ENCODE measurements at places on chromosomes 6 and 20.

DNA sequence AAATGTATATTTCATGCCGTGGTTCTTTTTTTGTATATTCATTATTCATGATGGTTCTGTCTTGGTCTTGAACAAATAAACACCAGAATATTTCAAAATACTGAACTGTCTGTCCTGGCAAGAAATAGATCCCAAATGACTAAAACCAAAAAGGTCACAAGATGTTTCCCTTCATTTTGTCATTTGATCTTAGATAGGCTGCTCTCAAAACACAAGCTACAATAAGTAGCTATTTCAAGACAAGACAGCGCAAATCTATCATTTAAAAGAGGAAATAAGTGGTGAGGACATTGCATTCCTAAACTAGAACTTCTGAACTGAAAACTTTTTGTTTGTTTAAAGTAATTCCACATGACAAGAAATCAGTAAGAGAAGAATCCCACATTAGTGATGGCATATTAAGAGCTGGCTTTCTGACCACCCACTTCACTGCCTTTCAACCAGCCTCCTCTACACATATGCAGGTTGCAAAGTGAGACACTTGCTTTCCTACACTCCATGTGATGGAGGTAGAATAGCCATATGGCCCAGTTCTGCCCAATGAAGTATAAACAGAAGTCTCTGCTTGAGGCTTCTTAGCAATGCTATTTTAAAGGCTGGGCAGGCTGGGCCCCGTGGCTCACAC, 54.4 kb upstream of the CCDC28A start:
- DNase-seq = no peak

- no peak for DNase-seq
Observed at GRCh38 chr6:128479048-128479666, 41.2 kb downstream of the PTPRK start.

GRCh38 chr6:321158-321438, 28.8 kb downstream of the DUSP22 start:
- DNase-seq = no peak

DNA sequence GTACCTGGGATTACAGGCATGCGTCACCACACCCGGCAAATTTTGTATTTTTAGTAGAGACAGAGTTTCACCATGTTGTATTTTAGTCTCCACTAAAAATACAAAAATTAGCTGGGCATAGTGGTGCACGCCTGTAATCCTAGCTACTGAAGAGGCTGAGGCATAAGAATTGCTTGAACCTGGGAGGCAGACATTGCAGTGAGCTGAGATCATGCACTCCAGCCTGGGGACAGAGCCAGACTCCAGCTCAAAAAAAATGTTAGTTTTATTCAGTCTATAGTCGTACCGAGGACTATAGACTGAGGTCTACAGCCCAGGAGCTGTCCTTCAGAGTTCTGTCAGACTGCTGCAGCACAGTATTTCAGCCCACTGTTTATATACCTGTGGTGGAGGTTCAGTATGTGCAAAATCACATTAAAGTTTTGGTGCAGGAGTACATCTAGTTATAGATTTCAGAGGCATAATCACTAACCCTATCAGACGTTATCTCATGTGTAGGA, 3.6 kb upstream of the CASP8AP2 start:
- DNase-seq = no peak

DNA sequence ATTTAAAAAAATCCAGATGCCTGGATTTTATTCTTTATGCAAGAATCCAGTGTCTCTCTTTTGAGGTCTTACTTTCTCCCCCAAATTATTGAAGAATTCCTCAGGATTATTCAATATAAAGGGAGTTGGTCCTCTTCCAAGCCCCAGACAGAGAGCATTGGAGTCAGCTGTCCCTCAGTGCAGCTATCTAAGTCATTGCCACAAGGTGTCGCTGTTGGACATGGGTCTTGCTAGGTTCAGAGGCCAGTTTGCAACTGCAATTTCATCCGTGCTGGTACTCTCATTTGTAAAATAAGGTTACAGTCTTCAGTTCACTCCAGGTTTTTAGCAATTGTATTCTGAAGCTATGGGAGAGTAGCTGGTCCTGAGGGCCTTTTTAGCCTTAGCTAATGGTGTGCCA, 27.8 kb downstream of the CCN2 start:
- DNase-seq = no peak

GRCh38 chr6:127204281-127204680, 62.4 kb upstream of the RNF146 start:
- DNase-seq = no peak

DNA sequence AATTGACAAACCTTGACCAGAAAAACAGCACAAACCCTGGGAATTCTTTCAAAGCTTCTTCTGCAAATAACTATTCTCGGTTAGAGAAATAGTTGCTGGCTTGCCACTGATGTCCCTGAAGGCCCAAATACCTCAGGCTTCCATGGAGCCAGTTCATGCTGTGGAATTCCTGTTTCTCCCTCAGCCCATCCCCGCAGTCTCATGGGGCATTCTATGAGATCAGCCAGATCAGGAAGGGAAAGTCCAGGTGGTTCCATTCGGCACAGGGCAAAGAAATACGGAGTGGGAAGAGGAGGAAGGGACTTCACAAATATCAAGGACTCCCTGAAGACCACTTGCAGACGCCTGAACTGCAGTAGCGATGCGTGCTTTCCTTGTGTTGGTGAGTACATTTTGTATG, 63.3 kb downstream of the MYLK4 start:
- DNase-seq = no peak

DNA sequence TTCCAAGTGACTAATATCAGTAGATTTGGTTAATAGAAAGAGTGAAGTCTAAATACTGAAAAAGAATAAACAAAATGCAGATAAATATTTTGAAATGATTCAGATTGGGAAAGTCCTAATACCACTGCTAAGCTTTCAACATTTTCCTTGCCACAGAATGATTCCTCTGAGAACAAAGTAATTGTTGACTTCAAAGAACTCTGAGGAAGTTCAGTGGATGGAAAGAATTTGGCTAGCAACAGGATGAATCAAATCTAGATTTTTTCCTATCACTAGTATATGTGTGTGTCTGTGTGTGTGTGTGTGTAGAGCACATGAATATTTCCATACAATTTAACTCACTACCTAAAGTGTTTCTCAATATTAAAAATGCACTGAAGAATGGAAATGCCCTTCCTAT, 107.9 kb upstream of the PREP start:
- DNase-seq = no peak

All from amniotic stem cell (primary cell).